ENCODE measurements at places on chromosomes 4 and X.

DNA sequence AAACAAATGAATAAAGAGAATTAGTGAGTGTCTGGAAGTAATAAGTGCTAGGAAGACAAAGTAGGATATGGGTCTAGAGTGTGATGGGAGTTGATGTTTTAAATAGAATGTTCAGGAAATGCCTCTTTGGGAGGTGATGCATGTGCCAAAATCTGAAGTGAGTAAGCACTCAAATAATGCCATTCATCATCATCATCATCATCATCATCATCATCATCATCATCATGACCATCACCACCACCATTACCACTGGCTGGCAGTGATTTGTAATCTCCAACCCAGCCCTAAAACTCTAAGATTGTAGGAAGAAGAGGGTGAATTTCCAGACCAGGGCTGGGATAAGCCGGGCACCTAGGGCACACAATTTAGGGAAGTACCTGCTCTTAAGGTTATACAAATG, 9.7 kb upstream of the SOX3 start:
- no peak for DNase-seq

DNA sequence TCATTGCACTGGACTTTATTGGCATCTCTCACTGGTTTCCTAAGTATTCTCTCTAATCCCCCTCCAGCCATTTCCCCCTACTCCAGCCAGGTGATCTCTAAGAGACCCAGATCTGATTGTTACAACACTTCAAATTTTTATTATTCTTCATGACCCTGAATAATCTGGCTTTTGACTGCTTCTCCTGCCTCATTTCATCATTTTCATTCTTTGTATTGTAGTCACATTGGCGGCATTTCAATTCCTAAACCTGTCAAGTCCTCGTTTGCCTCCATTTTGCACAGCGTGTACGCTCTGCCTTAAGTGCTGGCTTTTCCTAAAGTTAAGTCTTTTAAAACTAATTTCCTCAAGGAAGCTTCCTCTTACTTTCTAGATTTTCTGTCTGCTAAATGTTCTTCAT, 31.6 kb downstream of the UBE2K start:
- DNase-seq, result no peak

DNA sequence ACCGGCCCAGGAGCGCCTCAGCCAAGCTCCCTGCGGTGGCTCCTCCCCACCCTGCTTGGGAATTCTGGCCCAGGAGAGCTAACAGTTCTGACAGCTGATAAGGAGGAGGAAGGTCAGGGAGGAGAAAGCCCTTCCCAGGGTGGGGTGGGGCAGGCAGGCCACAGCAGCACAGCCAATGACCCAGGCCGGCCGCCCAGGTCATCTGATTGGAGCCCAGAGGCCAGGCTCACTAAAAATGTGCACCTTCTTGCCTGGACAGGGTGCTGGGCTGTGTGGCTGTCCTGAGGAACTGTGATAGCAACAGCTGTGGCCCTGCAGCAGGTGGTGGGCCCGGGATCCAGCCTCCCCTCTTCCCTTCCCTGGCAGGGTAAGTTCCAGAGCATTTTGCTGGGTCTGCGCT, 17.2 kb upstream of the SH3TC1 start:
- no peak for DNase-seq

DNA sequence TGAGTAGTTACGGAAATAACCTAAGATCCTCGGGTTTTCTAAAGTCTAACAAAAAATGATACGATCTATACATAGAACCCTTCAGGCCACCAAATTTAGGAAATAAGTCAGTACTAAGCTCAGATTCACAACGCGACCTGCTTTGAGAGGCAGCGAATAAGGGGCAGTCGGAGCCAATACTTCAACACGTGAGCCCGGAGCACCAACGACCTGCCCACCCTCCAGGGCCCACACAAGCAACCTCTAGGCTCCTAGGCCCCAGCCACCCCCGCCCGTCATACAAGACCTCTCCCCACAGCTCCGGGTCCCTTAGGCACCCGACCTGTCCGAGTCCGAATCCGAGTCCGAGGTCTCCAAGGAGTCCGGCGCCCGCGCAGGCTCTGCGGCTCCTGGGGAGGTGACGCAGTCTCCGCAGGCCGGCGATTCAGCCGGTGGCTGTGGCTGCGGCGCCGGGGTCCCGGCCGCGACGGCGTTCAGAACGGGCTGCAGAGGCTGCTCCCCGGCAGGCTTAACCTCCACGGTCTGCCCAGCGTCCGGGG, 580 bp downstream of the NAF1 start:
- DNase-seq, result no peak

DNA sequence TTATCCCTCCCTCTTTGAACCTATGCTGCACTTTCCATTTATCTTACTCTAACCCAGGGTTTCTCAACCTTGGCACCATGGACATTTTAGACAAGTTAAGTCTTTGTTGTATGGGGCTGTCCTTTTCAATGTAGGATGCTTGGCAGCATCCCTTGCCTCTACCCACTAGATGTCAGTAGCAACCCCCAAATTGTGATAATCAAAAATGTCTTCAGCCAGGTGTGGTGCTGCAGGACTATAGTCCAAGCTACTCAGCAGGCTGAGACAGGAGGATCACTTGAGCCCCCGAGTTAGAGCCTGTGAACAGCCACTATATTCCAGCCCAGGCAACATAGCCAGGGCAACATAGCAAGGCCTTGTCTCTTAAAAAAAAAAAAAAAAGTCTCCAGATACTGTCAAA, 7.0 kb downstream of the LRCH2 start:
- peak; percentile 25 for DNase-seq

- no peak for DNase-seq
Observed at GRCh38 chrX:35380808-35381700, 417.1 kb upstream of the MAGEB16 start.

DNA sequence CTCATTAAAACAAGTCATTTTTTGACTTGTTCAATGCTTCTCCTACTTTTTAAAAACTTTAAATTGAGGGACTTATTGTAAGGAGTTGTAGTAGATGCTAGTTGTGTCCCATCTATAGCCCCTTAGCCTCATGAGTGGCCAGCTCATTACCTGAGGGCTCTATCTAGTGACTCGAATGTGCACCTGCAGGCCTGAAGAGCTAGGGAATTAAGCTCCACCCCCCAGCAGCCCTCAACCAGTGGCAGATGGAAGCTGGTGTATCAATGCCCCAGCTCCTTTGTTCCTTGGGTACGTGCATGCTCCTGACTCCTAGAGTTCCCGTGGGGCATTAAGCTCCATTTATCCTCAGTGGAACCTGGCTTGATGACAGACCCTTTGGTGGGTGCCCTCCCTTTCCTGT, 146.7 kb upstream of the FAM9B start:
- peak; percentile 3 for DNase-seq

DNA sequence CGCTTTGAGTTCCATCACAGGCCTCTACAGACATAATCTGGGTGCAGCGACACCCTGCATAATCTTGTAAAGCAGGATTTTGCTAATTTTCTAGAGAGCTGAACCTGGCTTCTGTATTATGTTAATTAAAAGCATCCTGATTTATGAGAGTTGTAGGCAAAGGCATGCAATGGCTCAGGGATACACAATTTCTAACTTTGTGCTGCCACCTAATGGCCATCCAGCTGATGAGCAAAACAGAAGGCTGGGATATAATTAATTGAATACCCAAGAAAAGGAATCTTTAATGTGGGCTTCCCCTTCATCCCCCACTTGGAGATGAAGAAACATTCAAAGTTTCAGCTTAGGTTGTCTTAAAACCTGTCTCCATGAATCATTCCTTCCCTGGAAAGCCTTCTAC, 78.1 kb downstream of the BMP15 start:
- DNase-seq, result no peak

GRCh38 chr4:97370568-97370967, 772.7 kb downstream of the STPG2 start:
- no peak for DNase-seq

- DNase-seq, result no peak
Observed at GRCh38 chrX:120999413-120999812, 13.9 kb upstream of the CT47A1 start.

DNA sequence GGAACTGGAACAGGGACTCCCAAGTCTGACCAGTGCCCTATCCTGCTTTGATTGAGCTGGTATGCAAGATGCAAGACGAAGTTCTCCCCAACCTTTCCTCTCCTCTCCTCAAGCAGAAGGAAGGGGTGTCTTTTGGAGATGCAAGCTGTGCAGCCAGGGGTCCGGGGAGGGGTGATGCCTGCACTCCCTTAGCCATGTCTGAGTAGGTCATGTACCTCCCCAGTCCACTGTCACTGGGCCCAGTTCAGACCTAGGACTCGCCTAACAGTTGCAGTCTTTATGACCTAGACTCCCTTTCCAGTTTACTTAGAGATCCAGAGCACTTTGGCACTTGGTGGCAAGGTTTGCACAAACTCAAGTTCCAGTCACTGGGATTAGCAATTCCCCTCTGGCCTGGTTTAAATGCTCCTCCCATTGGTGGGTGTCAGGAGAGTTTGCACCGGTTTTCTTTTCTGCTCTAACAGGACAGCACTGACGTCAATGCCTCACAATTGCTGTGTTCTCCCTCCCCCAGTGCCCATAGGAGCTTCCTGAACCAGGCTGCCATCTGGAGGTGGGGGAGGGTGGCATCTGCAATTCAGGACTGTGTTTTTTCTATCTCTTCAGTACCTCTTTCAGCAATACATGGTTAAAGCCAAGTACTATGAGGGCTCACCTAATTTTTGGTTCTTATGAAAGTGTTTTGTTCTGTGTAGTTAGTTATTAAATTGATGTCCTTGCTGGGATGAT, 782.2 kb downstream of the ARAP2 start:
- no peak for DNase-seq

GRCh38 chrX:155065035-155065734, 5.8 kb downstream of the CMC4 start:
- DNase-seq, result no peak

- no peak for DNase-seq
Observed at GRCh38 chr4:99301376-99302164, 10.8 kb upstream of the ADH1A start.

DNA sequence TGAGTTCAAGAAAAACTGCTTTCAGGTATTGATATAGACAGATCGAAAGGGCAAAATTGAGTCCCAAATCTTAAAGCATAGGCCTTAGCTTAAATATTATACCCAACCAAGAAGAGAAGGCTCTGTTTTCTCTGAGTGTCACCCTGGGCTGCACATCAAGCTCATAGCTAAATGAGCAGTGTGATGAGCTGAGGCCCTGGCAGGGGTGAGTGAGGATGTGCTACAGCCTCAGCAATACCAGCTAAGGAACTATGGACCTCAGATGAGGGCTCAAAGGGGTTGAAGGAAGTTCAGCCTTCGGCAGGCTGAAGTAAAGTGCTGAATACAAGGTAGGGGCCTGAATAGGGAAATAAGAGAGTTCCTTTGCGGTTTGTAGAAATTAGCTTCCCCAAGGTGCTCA, 79.3 kb downstream of the FAM114A1 start:
- DNase-seq, result no peak

DNA sequence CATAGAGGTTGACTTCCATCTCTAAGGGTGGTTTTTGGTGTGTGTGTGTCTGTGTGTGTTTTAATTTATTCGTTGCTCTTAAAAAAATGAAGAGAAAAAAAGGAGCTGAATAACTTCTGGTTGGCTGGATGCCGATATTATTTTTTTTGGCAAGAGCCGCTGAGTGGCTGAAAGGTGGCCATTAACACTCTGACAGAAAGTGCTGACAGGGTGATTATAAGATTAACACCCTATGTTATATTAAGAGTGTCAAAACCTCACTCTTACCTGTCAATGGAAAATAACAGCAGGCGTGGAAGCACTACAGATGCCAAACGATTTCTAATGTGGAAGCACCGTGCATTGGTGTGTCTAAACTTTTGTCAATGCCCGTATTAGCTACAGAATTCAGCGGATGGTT, 622.5 kb downstream of the ANKRD50 start:
- DNase-seq, result no peak

DNA sequence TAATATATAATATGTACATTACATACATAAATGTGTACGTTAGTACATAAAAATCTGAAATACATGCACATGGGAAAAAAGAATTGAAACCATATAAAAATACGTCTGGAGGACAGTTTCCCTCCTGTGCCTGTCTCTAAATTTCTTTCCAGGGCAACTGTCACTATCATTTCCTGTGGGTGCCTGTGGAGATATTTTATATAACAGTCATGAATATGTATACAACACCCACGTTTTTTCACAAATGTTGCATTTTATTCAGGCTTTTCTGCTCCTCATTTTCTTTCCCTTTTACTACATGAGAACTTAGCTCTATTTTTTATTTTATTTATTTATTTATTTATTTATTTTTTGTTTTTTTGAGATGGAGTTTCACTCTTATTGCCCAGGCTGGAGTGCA, 24.2 kb upstream of the GRPEL1 start:
- DNase-seq, result no peak

- DNase-seq, result no peak
Observed at GRCh38 chrX:43595931-43596330, 60.2 kb upstream of the MAOA start.

DNA sequence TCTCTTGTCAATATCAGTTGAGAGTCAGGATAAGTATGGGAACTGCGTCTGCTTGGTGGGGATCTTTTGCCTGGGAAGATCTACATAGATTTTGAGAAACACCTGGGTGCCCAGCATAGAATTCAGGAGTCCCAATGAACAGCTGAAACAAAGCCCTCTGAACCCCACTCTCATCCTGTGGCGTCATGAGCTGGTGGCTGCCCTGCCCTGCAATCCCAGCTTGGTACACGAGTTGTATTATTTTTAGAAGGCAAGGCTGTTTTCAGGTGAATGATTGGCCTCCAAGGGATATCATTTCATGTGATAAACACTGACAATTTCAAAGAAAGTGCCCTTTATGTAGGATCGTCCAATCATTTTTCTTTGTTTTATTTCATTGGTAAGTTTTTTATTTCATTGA, 60.8 kb downstream of the HCCS start:
- DNase-seq, result no peak

DNA sequence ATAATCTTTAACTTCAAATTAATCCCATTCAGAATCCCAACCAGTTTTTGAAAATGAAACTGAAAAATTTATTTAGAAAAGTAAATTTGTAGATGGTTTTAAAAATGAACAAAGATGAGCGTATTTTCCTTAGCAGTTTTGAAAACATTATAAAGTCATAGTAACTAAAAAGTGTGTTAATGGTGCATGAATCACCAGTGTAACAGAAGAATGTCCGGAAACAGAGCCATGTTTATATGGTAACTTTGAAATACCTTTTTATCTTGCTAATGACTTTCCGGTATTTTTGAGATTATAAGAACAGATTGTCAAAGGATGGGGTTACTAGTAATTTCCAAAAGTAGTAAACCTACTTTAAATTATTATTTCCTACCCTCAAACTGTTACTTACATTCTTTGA, 145.9 kb downstream of the IRS4 start:
- no peak for DNase-seq

DNA sequence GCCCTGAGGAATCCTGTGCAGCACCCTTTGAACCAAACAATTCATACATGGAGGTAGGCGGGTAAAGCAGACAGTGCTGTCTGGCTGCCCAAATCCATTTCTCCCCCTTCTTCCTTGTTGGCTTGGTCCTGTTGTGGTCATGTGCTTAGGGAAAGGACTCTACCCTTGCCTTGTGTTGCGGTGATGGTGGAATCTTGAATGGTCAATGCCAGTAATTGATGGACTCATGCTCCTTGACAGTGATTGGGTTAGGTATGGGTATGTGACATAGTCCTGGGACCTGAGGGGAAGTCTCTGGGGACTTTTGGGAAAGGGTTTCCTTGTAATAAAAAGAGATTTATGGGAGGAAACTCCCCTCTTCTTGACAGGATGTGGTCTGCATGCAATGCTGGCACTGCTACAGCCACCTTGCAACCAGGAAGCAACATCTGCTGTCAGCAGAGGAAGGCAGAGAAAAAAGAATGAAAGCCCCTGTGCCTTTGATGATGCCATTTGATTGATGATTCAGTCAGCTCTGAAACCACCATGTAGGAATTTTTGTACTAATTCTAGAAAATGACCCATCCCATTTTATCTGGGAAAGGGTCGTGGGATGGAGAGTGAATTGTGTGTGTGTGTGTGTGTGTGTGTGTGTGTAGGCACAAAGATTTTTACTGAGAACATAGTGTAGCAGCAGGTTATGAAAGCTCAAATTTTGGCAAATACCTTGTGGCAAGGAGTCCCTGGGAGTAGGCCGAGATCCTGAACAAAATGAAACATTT, 30.0 kb upstream of the HUWE1 start:
- no peak for DNase-seq

All from iPS DF 19.7 (cell line).